Astrocyte of the spinal cord (primary cell): ENCODE measurements at places on chromosomes 2 and 18.

DNA sequence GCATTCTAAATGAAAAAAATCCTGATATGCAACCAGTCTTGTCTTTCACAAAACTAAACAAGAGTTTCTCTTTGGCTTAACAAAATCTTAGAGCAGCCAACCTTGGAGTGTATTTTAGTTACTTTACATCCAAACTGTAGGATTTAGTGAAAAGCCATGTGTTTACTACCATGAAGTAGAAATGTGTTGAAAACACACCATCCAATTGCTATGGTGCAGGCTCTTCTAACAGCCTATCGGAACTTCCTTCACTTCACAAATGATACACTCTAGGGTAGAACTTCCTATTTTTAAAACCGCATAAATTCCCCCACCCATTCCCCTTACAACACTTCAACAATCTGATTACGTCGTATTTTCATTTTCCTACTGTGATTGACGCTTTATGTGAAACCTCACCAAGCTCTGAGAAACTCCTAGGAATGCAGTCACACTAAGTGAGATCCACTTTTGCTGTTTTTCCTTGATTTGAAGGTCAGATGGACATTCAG lies 74.4 kb upstream of the MAP4K4 start:
- no peak for DNase-seq

DNA sequence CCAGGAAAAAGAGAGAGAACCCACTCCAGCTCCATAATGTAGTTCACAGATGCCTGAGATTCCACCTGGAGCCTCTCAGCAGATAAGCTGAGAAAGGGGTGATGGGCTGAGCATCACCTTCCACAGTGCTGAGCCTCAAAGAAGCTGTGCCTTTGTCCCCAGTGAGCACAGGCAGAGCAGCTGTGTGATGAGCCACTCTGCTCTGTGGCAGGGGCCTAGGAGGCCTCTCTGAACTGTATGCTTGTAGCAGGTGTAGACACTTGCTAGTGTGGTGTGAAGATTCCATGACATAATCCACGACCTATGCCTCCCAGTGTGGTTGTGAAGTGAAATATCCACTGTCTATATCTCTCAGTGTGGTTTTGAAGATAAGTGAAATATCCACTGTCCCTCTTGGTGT lies 70.4 kb upstream of the MGAT4A start:
- no peak for DNase-seq

DNA sequence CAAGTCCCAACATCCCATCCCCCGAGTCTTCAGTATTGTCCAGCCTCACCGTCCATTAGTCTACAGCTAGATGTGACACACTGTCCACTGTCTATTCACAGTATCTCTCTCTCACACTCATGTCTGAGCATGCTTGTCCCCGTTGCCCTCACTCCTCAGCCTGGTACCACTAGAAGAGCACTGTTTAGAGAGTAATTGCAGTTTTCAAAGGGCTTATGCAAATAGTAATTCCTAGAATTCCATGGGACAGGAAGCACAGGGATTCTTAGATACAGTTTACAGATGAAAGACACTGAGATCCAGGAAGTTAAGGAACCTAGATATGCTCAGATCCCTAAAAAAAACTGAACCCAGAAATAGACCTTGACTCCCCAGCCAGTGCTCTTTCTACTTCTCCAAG lies 125.5 kb downstream of the MYO5B start:
- no peak for DNase-seq

DNA sequence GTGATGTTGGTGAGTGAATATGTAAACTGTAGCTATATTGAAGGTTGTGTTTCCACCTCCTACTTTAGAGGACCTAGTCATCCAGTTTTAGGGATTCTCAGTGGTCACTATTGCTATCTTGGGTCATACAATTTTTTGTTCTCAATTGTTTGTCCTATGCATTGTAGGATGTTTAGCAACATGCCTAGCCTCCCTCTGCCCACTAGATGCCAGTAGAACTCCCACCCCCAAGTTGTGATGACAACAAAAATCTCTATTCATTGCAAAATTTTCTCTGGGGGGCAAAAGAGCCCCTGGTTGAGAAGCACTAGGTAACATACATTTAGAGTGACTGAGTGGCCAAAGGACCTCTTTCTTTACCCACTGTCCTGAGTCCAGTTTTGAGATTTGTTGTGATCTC lies 87.3 kb downstream of the LRRTM4 start:
- DNase-seq: no peak

DNA sequence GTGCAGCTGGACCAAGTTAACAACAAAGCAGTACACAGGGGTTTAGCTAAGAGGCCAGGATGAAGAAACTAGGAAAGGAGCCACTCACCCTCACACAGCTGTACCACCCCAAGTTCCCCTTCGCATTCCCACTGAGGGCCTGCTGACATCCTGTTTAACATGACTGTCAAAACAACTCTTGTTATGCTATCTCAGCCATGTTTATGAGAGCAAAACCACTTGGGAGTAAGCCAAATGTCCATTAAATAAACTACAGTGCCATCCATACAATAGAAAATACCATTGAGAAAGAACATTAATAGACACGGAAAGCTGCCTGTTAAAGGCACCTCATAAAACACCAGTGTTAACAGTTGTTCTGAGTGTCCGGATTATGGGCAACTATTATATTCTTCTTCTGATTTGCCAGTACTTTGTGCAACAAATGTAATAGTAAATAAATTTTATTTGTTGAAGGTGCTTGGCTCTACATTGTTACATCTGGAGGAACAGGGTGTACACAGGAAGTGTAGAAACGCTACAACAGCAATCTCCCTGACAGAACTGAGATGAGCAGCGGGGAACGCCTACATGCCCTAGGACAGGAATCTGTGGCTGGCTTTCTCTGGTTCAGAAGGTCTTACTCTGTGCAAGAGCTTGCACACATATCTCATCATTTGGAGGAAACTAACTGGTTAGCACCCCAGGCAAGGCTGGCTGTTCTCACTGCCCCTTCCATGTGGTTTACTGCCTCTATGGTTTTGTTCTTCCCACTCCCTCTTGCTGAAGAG lies 85.6 kb downstream of the EHD3 start:
- peak; percentile 68 for DNase-seq

DNA sequence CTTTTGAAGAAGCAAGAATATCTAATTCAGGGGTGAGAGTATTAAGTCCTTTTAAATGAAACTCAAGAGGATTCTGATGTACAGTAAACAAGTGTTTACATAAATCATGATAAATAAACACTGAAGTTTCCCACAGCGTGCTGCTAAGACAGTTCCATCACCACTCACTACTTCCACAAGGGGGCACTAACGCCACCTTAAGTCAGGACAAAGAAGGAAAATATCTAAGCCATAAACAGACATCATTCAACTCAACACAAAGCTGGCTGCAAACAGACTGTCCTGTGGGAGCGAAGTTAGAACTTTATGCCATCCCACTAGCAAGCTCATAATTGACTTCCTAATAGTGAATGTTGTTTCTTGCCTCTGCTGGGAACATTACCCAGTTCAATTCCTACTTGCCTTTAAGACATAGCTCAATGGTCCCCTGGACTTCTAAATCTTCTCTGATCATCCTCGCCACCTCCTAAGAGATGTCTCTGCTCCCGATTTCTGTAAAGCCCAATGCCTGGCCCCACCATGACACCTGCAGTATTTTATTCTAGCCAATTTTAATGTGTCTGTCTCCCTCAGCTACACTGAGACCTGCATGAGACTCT lies 36.5 kb downstream of the MRPL44 start:
- DNase-seq: peak; percentile 86

- DNase-seq: no peak
Observed at GRCh38 chr2:111701798-111702118, 182.2 kb downstream of the ANAPC1 start.

DNA sequence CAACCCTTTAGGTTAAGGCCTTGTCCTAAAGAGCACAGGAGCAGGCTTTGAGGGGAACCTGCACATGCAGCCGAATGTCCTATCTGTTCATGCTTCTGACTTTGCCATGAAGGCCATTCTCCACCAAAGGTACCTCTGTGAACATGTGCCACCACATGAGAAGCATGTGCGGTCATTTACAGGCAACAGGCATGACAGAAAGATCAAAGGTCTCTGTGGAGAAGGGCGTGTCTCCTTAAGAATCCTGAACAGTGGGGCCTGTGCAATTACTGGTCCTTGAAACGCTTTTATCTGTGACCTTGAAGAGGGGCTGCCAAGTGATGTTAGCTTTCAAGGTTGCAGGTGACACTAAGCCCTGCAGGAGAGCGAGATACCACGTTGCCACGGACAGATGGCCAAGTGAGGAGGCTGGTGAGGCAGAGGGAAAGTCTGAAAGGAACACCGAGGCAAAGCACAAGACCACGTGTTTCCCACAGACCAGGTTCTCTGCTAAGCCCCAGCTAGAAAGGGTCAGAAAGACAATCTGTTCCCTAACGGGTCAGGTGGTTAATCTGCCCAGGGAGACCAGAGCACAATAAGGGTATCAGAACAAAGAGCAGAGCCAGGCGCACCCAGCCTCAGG lies 19.5 kb upstream of the POMC start:
- DNase-seq: no peak

GRCh38 chr18:68314403-68314802 lies 400.5 kb downstream of the TMX3 start:
- DNase-seq: peak; percentile 20

- peak; percentile 55 for DNase-seq
Observed at GRCh38 chr2:9800975-9801726, 42.1 kb upstream of the TAF1B start.

GRCh38 chr2:1727796-1728474 lies 16.4 kb downstream of the PXDN start:
- DNase-seq: no peak

DNA sequence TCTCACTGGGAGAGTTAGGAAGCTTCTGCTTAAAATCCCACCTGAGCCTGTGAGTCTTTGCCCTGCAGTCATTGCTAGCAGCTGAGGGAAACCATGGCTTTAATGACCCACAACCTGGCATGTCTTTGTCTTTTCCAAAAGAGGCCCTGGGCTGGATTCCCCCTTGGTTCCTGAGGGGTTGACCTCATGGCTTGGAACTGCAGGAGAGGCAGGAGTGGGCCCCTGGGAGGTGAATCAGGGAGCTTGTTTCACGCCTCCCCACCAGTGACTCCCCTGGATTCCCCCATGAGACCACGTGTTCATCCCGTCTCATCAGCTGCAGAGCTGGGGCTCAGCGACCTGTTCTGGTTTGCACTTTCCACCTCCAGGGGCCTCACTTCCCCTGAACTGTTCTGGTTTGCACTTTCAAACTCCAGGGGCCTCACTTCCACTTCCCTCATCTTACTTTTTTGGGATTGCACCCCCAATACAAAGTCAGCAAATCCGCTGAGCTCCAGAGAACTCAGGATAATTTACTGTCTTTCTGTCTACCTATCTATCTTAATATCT lies 58.5 kb upstream of the TMEM18 start:
- no peak for DNase-seq

DNA sequence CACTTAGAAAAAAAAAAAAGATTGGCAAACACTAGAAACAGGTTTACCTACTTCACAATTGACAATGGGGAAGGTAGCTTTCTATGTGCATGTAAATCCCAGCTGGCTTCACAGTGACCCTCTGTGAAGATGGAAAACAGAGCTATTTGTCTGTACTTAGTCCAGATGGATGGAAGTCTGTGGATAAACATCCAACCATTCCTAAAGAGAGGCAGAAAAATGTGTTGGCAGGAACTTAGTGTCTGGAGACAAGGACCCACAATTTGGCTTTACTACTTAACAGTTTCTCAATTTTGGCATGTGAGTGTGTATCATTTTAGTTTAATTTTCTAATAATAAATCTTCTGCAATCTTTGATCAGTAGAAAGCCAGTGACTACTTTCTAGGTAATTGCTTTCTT lies 154.4 kb downstream of the RAD51AP2 start:
- DNase-seq: no peak

DNA sequence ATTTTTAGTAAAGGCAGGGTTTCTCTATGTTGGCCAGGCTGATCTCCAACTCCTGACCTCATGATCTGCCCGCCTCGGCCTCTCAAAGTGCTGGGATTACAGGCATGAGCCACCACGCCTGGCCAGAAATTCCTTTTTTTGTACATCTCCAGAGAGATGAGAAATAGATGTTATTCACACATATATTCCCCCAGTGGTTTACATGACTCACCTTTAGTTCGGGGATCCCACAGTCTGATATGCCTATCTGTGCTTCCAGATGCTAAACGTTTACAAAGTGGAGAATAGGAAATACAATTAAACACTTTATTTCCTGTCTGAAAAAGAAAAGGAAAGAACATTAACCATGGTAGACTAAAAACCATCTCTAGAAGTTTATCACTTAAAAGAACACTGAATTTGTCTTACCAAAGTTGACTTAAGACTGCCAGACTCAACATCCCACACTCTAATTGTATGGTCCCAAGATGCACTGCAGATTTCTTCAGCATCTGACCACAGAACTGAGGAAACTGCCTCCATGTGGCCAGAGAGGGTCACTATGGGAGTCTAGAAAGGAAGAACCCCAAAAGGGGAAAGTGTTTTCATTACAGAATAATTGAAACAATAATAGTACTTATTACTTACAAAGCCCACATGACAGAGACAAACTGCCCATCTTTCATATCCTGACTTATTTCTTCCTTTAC lies 12.6 kb upstream of the ICA1L start:
- peak; percentile 5 for DNase-seq

- no peak for DNase-seq
Observed at GRCh38 chr2:225471039-225471438, 71.5 kb downstream of the NYAP2 start.

- DNase-seq: no peak
Observed at GRCh38 chr2:177551989-177552421, 159.4 kb downstream of the AGPS start.

- DNase-seq: no peak
Observed at GRCh38 chr18:68288408-68288807, 426.5 kb downstream of the TMX3 start.

DNA sequence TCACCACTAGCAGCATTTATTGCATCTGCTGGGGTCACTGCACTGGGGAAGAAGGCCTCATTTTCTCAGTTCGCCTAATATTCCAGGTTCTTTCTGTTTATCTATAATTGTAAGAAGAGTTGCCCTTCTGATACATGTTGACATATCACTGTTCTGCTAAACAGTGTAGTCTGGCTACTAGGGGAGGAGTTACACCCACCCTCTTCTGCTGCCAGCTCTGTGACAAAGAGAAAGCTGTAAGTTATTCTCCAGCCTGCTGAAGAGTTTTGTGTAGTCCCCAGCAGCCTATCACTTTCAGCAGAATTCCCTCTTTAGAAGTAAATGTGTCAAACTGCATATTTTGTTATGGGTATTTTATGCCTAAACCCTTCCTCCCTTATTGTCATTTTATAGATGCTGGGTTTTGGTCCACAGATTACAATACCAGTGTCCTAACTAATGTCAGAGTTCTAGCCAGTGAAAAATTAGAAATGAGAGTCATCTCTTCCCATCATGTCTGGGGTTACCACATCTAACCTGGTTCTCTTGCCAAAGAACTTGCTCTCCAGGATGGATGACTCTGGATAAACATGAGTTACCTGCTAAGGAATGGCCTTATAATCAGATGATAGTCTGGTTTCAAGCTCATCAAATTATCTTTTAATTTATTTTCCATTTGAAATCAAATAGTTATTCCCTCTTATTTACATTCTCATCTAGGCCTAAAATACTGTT lies 5.6 kb upstream of the MBOAT2 start:
- no peak for DNase-seq

DNA sequence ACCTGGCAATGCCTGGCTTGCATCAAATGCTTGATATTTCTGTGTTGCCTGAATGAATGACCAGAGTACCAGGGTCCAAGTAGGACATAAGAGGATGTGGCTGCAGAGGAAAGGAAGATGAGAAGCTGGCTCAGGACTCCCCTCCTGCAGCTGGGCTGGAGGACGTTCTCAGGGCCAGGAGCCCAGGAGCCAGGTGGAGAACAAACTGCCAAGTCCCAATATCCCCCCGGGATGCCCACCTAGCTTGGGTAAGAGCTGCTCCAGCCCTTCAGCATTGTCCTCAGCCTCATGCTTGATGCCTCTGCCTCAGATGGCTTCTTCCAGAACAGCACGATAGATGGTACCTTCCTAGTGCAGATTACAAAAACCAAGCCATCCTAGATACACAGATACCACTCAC lies 8.6 kb upstream of the ATP6V1B1 start:
- no peak for DNase-seq
